HT-29 (cell line): ENCODE measurements at places on chromosomes 7 and 10. TPM values are rescaled to one million over a fixed set of nuclear protein-coding genes. Genes with fewer than 3 reads are reported as not detected.
A peak's percentile ranks its signal among the peaks of the same experiment; 100 is the strongest.

HOGA1 gene
- 0.26 and 0.36 TPM in 2 replicates for total RNA-seq

ATG9B gene
- total RNA-seq, result 0.47 and 1.0 TPM in 2 replicates

DNA sequence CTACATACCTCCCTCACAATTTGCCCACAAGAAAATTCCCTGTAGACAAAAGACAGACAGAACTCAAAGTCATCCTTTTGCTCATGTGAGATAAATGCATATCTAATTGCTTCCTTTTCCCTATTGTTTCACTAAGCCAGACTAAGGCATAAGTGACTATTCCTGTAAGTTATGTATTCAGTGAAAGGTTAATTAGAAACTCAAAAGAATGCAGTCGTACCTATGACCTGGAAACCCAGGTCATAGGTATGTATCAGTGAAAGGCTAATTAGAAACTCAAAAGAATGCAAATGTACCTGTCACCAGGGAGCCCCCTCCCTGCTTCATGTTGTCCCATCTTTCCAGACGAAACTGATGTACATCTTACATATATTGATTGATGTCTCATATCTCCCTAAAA, 10.3 kb upstream of the GARS1 start:
- no peak for DNase-seq

DNA sequence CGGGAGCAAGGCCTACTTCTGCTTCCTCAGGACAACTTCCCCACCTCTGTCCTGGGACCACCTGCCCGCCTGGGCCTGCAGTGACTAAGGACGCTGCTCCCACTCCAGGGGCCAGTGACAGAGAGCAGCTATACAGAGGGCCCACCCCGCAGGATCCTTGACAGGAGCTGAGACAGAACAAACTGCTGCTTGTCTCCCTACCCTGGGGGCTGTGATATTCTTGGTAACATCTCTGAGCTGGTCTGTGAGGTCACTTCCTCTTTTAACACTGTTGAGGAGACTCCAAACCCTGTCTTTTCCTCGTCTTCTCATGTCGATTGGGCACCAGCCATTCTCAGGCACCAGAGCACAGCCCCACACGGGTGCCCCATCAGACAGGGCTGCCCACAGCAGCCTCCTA, 6.9 kb upstream of the MRPS24 start:
- no peak for DNase-seq

DNA sequence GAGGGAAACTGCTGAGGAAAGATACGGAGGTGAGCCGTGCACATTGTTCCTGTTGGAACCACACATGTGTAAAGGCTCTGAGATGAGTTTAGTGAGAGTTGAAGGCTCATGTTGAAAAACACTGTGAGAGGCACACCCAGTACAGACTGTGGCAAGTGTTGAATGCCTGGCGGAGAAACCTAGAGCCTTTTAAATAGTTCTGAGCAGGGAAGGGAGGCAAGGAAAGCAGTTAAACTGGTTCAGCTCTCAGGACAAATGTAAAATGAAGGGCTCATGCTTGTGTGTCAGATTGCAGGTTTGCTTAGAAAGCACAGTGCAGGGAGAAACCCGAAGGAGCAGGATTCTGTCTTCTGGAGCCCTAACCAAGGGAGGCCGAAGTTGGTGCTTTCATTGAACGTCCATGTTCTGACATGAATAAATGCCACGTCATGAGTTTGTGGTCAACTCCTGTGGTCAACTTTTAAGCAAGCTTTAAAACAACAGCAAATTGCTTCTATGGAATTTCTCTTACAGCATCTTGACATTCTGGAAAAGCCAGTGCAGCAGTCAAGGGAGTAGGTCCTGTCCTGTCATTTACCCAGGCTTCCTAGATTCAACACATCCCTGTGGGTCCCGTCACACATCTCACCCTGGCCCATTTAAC, 650.9 kb upstream of the GALNT17 start:
- DNase-seq, result no peak

SUN3 gene
- not detected in 2 replicates for total RNA-seq

CDC123 gene
- 116 and 121 TPM in 2 replicates for total RNA-seq

- no peak for DNase-seq
Observed at GRCh38 chr10:20898866-20899535, 1.9 kb upstream of the NEBL start.

GRCh38 chr10:50396491-50397311, 145.4 kb upstream of the ASAH2 start:
- DNase-seq, result no peak

DNA sequence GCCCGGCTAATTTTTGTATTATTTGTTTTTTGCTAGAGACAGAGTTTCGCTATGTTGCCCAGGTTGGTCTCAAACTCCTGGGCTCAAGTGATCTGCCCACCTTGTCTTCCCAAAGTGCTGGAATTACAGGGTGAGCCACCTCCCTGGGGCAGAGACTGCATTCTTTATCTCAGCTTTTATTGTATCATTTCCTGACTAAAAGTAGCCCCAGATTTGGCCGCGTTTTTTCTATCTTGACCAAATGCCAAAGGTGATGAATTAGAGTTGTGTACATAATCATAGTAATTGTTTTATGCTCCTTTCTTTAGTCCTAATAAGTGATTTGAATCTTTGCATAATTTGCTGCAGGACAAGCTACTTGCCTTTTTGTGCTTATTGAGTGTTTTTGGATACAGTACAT, 3.1 kb upstream of the SMNDC1 start:
- DNase-seq, result no peak

- no peak for DNase-seq
Observed at GRCh38 chr10:33477291-33478088, 143.0 kb upstream of the NRP1 start.

ZNF680 gene
- 4.2 and 4.4 TPM in 2 replicates for total RNA-seq

DNA sequence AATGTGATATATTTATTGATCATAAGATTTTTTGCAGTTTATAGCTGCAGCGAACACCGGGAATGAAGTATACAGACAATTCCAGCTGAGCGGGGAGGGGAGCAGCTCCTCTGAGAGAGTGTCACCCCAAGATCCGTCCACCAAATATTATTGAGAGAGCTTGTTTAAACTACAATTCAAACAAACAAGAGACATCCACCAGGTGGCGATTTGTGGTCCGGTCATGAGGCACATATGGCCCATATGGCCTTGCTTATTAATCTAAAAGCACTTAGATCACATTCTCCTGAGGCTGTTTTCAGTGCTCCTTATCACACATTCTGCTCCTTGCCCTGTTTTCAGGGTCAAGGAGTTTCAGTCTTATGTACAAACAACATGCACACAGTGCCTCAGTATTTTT, 83.1 kb downstream of the THSD7A start:
- peak; percentile 22 for DNase-seq

MACC1 gene
- total RNA-seq, result 9.9 and 12.5 TPM in 2 replicates

DNA sequence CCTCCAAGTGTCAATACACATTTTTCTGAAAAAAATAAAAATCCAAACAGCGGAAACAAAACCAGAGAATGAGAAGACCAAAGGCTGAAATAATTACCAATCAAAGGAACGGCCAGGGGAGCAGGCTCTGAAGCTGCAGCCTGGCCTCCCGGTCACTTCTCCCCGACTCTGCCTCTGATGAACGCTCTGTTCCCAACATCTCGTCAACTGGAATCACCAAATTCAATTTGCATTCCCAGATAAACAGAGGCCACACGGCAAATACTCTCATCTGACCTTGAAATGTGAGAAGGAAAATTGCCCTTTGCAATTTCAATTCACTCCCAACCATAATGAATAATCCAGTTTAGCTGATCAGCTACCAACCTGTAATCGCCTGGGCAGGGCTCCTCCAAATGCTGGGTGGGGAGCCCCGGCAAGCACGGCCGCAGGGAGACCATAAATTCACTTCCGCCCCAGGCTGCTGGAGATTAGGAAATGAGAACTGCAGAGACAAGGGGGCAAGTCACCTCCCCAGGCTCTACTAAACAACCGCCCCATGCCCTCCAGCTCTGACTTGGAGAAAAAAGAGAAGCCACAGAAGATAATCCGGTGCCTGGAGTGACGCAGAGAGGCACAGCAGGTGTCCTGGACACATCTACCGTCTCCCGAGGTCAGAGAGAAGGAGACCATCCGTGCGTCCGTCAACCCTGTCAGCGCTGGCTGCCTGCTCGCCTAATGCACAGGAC, 153.2 kb downstream of the MAD1L1 start:
- DNase-seq, result no peak

GRCh38 chr7:17408904-17409290, 110.4 kb downstream of the AHR start:
- no peak for DNase-seq

- DNase-seq, result no peak
Observed at GRCh38 chr7:95411036-95411435, 14.9 kb upstream of the PON3 start.

GRCh38 chr10:28429573-28430216, 103.2 kb upstream of the WAC start:
- DNase-seq, result no peak

FZD8 gene
- 0.99 and 1.1 TPM in 2 replicates for total RNA-seq

GRCh38 chr7:158647475-158647792, 57.2 kb downstream of the NCAPG2 start:
- DNase-seq, result no peak

FAM180A gene
- total RNA-seq, result not detected in 2 replicates

ADIRF gene
- 1.6 and 3.1 TPM in 2 replicates for total RNA-seq

IKZF1 gene
- total RNA-seq, result not detected in 2 replicates

GRCh38 chr10:9863559-9864121, 1154.0 kb upstream of the CELF2 start:
- DNase-seq, result no peak

ADAM8 gene
- total RNA-seq, result 73.5 and 78.5 TPM in 2 replicates

ENO4 gene
- total RNA-seq, result 0.13 TPM in 1 of 2 replicates, not detected in the other
